ENCODE measurements at places on chromosomes 16 and 17. TPM values are rescaled to one million over a fixed set of nuclear protein-coding genes. Genes with fewer than 3 reads are reported as not detected.

DNA sequence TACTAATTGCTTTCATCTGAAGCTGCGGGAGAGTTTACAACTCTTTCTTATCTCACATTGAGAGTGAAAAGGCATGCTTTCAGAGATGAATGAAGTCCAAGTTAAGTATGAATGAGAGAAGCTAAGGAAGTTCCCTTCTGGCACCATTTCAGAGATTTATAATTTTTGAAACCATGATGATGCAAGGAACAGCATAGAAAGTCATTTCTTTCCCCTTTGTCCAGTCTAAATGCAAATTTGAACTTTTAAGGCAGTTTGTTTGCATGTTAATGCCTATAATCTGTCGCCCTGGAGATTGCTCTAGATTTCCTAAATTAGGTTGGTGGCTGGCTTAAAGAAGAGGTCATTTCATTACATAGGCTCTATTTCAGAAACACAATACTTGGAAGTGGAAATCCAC lies 594.8 kb upstream of the GOT2 start:
- no peak overlapping the region for H3K27ac ChIP-seq
- no peaks in the 10 kb centered on the region for H3K27me3 ChIP-seq
- no peaks in the 10 kb centered on the region for H3K36me3 ChIP-seq

DNA sequence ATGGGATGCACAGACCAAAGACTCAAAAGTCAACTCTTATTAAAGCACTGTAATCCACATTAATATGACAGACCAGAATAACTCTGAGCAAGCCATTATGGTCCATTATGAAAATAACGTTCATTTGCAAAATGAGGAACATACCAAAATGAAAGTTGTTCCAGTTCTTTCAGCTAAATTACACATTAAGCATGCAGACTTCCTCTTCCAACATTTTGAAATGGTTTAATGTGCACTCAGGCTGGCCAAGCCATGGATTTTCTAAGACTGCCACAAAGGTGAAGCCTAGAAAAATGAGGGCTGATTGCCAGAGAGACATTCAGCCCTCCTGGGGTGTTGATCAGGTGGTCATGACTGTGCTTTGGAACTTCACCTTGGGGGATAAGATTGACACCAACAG lies 56.7 kb upstream of the NOG start:
- no peak for DNase-seq
- H3K36me3 ChIP-seq = no peaks in the 10 kb centered on the region
- H3K4me1 ChIP-seq = no peaks in the 10 kb centered on the region
- no peak overlapping the region for H3K4me3 ChIP-seq
- H3K27ac ChIP-seq = no peak overlapping the region

Gene TIGD7
- total RNA-seq = 3.7 TPM

DNA sequence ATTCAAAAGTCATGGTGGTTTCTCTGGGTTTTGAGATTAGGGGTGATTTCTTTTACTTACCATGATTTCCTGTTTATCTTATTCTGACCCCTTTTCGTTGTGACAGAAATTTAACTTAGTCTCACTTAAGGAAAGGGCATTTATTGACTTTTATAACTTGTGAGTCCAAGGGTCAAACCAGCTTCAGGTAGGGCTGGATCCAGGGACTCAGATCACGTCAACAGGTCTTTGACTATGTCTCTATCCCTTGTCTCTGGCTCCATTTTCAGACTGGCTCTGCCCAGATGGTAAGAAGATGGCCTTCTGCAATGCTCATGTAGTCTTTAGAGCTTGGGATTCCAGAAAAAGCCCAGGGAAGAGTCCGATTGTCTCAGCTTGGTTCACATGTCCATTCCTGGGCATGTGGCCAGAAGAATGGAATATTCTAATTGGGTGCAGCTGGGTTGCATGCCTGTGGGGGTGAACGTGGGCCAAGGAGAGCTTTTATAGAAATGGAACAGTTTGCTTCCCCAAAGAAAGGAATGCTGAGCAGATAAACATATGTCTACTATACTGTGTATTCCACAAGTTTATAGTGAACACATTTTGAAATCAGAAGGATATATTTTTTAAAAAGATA lies 13.4 kb downstream of the USP43 start:
- no peaks in the 10 kb centered on the region for H3K4me1 ChIP-seq
- no peak for DNase-seq
- H3K27me3 ChIP-seq = no peaks in the 10 kb centered on the region
- H3K27ac ChIP-seq = no peak overlapping the region
- H3K36me3 ChIP-seq = no peaks in the 10 kb centered on the region
- no peak overlapping the region for H3K4me3 ChIP-seq

DNA sequence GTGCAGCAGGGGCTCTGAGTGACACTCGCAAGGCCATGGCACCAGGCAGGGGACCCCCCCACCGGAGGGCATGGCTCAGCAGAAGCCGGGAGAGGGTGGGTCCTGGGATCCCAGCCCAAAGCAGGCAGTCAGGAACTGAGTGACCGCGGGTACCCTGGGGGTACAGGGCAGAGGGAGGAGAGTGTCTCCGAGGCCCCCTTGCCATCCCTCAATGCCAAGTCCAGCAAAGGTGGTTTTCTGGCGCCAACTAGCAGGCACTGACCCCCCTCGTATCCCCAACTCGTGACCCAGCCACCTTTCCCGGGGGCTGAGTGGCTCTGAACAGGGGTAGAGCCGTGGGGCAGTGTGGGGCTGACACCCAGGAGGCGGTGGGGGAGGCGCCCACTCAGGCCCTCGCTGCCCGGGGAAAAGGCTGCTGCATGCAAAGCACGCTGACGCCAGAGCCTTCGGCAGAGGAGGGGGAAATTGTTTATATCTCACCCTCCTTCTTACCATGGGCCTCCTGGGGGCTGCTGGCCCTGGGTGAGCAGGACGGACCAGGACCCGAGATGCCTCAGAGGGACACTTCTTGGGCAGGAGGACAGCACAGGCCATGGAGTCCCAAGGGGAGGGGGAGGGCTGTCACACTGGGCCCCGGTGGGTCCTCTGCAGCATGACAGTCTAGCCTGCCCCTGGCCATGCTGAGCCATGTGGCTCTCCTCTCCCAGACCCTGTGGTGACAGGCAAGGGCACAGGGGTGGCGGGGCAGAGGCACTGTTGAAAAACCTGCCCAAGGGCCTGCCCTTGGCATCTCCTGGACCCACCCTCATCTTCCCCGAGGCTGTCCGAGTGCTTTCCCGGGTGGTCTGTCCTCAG lies 14.6 kb upstream of the ENPP7 start:
- no peaks in the 10 kb centered on the region for H3K27me3 ChIP-seq
- H3K4me3 ChIP-seq = no peak overlapping the region
- DNase-seq = no peak
- H3K36me3 ChIP-seq = no peaks in the 10 kb centered on the region
- H3K4me1 ChIP-seq = peaks cover 17% of the 10 kb centered on the region

Gene RHBDF1
- total RNA-seq = 65.8 TPM

DNA sequence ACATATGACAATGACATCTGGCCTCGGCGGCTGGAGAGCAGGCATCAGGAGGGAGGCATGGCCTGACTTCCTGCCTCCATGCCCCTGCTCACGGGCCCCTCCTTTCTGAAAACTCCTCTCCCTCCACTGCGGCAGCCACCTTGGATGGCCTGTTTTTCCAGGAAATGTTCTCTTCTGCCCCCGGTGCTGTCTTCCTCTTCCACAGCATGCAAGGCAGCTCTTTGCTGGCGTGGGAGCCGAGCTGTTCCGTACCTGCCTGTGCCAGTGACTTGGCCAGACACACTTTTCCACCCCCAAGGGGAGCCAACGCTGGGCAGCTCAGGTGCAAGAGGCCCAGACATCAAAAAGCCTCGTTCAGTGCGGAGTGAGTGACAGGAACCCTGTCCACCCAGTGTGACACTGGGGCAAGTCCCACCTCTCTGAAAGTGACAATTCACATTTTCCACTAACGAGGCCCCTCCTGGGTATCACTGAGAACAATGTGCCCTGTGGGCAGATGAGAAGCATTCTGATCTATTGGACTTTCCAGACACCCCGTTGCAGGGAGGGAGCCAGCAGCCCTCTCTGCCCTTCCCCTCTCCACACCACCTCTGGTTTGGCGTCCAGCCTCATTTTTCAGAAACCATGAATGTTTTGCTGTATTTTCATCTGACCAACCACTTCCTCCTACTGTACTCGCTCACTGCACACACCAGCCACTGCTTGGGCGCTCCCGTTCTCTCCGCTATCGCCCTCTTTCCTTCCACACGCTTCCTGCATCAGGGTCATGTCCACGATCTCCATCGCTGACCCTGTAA lies 31.2 kb downstream of the NSMCE1 start:
- no peaks in the 10 kb centered on the region for H3K36me3 ChIP-seq
- H3K4me1 ChIP-seq = 0 out of 2 replicates have a peak, but pooled peaks cover 4% of the 10 kb centered on the region
- no peak for DNase-seq

DNA sequence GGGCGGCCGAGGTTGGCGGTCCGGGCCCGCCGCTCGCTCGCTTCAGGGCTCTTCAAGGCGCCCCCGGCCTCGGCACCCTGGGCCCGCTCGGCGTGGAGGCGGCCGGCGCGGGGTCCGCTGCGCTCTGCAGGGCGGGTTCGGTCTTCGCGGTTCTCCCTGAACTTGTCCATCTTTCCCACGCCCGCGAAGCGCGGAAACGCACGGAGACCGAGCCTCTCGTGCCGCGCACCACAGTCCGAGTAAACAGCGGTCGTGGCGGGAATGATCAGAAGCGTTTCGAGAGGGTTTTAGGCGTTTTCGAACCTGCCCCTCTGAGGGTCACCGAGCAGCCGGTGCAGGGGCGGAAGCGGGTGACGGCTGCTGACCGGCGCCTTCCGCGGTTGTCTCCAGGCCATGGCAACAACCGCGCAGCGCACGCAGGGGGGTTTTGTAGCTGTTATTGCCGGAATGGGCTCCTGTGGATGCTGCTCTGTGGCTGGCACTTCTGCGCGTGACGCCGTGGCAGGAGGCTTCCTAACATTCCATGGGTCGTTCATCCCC lies 414 bp downstream of the NARF start:
- 0 out of 2 replicates have a peak, but pooled peaks cover 2% of the 10 kb centered on the region for H3K36me3 ChIP-seq
- H3K4me3 ChIP-seq = peak overlapping the region; percentile 76
- peaks cover 22% of the 10 kb centered on the region for H3K4me1 ChIP-seq
- peak overlapping the region; percentile 80 for H3K27ac ChIP-seq

GRCh38 chr16:65457084-65457483 lies 335.2 kb upstream of the CDH11 start:
- no peak overlapping the region for H3K27ac ChIP-seq
- no peaks in the 10 kb centered on the region for H3K4me1 ChIP-seq
- DNase-seq = no peak
- H3K27me3 ChIP-seq = no peaks in the 10 kb centered on the region
- H3K36me3 ChIP-seq = no peaks in the 10 kb centered on the region

DNA sequence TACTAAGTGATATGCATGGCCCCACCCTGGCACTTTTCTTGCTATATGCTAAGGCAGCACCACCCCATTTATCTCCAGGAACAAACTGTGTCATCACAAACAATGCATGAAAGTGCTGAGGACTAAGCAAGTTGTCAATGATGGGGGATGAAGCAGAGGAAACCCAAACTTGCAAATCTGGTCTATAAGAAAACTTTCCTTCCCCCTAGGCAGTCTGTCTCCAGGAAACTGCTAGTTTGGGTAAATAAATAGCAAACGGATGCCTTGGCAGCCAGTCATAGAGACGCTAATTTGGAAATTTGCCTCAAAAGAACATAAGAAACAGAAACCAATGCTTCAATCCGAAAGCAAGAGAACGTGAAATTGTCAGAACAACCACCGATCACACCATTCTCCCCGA lies 5.6 kb upstream of the HSBP1 start:
- no peak for DNase-seq
- no peaks in the 10 kb centered on the region for H3K4me1 ChIP-seq
- H3K36me3 ChIP-seq = no peaks in the 10 kb centered on the region

GRCh38 chr16:1545044-1546040 lies 11.9 kb downstream of the TMEM204 start:
- H3K4me1 ChIP-seq = no peaks in the 10 kb centered on the region
- H3K36me3 ChIP-seq = no peaks in the 10 kb centered on the region
- DNase-seq = no peak
- H3K27me3 ChIP-seq = no peaks in the 10 kb centered on the region

DNA sequence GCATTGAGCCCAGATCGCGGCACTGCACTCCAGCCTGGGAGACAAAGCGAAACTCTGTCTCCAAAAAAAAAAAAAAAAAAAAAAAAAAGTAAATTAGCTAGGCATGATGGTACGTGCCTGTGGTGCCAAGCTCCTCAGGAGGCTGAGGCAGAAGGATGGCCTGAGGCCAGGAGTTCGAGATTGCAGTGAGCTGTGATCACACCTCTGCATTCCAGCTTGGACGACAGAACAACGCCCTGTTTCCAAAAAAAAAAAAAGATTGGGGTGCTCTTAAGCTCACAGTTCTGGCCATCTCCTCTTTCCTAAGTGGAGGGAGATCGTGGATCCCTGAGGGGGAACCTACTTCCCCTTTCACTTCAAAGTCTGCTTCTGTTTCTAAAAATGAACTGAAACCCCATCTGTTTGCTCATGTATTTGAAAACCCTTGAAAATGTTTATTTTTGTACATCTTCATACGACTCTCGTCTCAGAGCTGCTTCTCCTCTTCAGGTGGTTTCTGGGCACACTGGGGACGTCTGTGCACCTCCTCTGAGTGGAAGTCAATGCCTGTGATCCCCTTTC lies 138.8 kb downstream of the PRKCA start:
- H3K4me3 ChIP-seq = no peak overlapping the region
- peaks cover 19% of the 10 kb centered on the region for H3K4me1 ChIP-seq
- no peaks in the 10 kb centered on the region for H3K36me3 ChIP-seq
- no peaks in the 10 kb centered on the region for H3K27me3 ChIP-seq

DNA sequence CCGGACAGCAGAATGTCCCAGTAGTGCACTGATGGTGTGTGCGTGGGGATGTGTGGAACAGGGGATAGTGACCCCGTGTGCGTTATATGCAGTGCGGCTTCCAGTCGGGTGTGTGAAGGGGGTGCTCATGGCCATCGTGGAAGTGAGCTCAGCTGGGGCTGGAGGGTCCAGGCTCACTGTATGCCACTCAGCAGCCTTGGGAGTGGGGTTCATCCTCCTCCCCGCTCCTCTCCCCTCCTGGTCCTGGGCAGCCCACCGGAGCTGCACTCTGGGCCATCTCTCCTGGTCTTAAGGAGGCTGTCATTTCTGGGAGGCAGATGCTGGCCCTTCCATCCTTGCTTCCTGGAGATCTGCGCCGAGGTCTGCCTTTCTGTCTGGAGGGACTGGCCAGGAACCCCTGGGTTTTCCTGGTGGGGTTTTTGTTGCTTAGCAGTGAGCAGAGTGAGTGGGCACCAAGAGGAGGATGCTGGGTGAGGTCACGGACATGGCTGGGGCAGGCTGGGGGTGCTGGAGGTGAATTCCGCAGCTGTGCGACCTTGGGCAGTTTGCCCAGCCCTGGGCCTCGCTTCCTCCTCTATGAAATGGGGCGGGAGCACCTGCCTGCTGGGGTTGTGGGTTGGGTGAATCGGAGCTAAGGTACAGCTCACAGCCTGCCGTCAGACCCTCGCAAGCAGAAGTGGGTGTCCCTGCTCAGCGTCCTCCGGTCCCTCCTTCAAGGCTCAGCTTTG lies 164.1 kb downstream of the SEC14L1 start:
- DNase-seq = no peak
- peaks cover 78% of the 10 kb centered on the region for H3K4me1 ChIP-seq
- no peak overlapping the region for H3K4me3 ChIP-seq
- no peaks in the 10 kb centered on the region for H3K27me3 ChIP-seq
- H3K27ac ChIP-seq = peak overlapping the region; percentile 89
- H3K36me3 ChIP-seq = peaks cover 10% of the 10 kb centered on the region

- H3K4me3 ChIP-seq = no peak overlapping the region
- H3K27me3 ChIP-seq = no peaks in the 10 kb centered on the region
- H3K4me1 ChIP-seq = peaks cover 51% of the 10 kb centered on the region
- H3K27ac ChIP-seq = peak overlapping the region; percentile 48
- peaks cover 5% of the 10 kb centered on the region for H3K36me3 ChIP-seq
Observed at GRCh38 chr17:72416905-72417304, 296.1 kb downstream of the SOX9 start.

Gene OR3A2
- total RNA-seq = not detected

- H3K4me3 ChIP-seq = no peak overlapping the region
- H3K4me1 ChIP-seq = peaks cover 18% of the 10 kb centered on the region
- no peaks in the 10 kb centered on the region for H3K27me3 ChIP-seq
Observed at GRCh38 chr16:391885-392335, 5.1 kb upstream of the NME4 start.

GRCh38 chr16:11100239-11100750 lies 155.7 kb downstream of the SOCS1 start:
- H3K4me3 ChIP-seq = no peak overlapping the region
- H3K27ac ChIP-seq = peak overlapping the region; percentile 55
- H3K4me1 ChIP-seq = peaks cover 19% of the 10 kb centered on the region

Gene NTN1
- total RNA-seq = 0.86 TPM
